NCI-H2029 (cell line): ENCODE measurements at places on chromosomes 11 and 22.

- no peak for DNase-seq
Observed at GRCh38 chr11:36015799-36016198, 71.9 kb downstream of the LDLRAD3 start.

GRCh38 chr11:12140186-12140793, 29.9 kb downstream of the MICAL2 start:
- no peak for DNase-seq

DNA sequence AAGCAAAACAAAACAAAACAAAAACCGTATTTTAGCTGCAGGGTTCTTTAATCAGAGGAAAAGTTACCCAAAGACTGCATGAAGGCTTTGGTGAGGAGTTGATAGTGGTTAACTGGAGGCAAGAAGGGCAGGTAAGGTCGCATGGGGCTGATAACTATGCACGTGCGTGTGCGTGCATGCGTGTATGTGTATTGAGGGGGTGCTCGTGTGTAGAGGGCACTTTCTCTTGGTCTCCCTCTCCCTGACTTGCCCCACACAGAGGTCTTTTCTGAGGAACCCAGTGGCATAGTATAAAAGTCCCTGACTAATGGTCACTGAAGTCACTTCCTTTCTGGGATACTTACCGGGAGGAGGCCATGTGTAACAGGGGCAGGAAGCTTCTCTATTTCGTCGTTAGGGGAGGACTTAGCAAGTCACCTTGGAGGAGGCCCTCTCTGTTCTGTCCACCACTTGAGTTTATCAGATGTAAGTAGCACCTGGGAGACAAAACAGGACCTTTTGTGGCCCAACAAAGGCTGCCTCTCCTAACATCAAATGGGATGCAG, 20.1 kb upstream of the FCHSD2 start:
- no peak for DNase-seq

DNA sequence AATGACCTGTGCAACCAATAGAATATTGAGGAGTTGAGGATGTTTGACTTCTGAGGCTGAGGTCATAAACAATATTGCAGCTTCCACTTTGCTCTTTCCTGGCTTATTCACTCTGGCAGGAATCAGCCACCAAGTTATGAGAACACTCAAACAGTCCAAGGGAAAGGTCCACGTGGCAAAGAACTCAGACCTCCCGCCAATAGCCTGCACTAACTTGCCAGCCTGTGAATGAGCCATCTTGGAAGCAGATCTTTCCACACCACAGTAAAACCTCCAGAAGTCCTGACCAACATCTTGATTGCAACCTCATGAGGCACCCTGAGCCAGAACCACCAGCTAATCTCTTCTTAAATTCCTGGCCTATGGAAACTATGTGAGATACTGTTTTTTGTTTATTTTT, 22.7 kb upstream of the PICALM start:
- DNase-seq = no peak

GRCh38 chr11:47121056-47121455, 55.6 kb downstream of the ARFGAP2 start:
- DNase-seq = no peak

DNA sequence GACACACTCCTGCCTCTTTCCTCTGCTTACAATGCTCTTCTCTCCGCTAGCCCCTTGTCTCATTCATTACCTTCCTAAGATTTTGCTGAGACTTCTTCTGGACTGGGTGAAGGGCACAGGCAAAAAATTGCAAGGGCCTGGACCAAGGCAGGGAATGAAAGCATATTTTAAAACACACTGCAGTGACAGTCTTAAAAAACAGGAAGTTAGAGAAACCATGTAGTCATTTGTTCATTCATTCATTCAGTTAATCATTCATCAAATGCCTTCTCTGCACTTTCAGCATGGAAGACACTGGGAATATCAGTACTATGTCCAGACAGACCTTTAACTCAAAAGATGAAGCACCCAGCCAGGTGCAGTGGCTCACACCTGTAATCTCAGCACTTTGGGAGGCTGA, 44.9 kb upstream of the SWAP70 start:
- DNase-seq = no peak

DNA sequence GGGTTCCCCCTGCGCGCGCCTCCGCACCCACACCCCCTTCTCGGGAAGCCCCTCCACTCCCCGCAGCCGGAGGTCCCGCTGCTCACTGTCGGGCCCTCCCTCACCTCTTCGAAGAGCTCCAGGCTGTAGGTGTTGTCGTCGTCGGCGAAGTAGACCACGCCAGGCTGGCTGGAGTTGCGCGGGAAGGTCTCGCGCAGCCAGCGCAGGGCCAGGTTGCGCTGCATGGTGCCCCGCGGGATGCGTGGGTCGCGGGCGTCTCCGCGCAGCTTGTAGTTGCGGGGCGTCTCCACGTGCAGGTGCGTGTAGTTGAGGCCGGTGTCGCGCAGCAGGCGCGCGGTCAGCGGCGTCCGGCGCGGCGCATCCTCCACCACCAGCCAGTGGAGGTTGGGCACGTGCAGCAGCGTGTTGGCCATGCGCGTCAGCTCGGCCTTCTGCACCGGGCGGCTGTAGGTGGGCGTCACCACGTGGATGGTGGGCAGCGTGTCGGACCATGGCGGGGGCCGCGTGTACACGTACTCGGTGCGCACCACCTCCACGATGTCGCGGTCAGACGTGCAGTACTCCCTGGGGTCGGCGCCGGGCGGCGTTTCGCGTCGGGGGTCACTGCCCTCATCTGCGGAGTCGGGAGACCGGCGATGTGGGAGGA, 28.3 kb downstream of the B3GAT1 start:
- no peak for DNase-seq

DNA sequence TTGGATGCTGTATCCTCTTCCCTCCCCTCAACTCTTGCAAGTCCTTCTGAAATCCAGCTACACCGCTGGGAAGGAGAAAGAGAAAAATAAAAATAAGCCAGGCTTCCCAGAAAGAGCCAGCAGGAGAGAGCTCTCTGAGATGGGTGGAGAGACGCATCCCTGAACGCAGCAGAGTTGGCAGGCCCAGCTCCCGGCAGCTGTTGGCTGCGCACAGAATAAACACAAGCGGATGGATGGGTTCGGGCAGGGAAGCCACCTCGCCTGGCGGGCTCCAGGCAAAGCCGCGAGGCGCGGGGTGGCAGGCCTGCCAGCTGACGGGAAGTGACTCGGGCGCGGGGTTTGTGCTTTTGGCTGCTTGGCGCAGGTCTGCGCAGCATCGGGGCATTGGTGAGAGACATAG, 537.7 kb downstream of the MIAT start:
- peak; percentile 51 for DNase-seq

DNA sequence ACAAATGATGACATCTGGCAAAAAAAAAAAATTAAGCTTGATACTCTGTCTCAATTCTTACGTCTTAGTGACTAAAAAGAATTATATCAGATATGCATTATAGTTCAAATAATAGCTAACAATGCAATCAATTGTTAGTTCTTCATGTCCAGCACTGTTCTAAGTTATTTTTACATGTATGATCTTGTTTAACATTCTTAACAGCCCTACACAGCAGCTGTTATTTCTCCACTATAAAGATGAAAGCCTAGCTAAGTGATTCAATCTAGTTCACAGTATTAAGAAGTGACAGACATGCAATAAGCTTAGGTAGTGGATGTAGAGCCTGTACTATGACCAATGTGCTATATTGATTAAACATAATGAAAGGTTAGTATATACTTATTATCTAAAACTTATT, 4.1 kb downstream of the ZNF214 start:
- no peak for DNase-seq

- peak; percentile 98 for DNase-seq
Observed at GRCh38 chr11:12248330-12248729, 129.0 kb upstream of the PARVA start.

- DNase-seq = peak; percentile 50
Observed at GRCh38 chr11:121613724-121614123, 161.0 kb upstream of the SORL1-AS1 start.

DNA sequence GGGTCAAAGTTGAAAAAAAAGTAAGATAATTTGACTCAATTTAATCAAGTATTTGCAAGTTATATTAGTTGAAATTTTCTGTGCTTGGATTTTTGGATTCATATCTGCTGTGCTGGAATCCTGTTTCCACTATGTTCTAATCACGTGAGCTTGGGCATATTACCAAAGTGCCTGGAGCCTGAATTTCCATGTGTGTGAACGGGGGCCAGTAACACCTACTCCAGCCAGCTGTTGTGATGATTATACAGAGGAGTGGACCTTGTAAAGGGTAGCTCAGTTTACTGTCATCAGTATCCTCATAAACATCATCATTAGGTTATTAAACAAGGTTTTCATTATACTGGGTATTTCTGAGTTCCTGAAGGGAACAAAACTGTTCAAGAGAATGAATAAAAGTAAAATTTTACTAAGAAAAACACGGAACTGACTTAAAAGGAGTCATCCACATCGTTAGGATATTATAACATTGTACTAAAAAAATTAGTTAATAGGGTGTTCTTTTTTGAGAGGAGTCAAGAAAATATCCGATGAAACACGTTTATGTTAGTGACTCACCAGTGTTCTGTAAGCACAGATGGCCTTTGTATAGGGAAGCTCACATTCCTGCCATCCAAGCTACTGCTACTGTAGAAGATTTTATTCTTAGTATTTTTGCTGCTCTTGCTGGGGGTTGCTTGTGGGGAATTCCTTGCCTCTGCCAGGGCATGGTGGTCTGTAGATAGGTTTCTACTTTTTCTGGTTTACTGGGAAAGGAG, 144.1 kb downstream of the ARHGAP42 start:
- no peak for DNase-seq

GRCh38 chr11:3675971-3676370, 4.8 kb upstream of the CHRNA10 start:
- DNase-seq = no peak
